Ascending aorta (tissue), 2 donors: ENCODE measurements at places on chromosomes 4 and X. TPM values are rescaled to one million over a fixed set of nuclear protein-coding genes. Genes with fewer than 3 reads are reported as not detected.

Gene UGT8
- not detected for total RNA-seq

DNA sequence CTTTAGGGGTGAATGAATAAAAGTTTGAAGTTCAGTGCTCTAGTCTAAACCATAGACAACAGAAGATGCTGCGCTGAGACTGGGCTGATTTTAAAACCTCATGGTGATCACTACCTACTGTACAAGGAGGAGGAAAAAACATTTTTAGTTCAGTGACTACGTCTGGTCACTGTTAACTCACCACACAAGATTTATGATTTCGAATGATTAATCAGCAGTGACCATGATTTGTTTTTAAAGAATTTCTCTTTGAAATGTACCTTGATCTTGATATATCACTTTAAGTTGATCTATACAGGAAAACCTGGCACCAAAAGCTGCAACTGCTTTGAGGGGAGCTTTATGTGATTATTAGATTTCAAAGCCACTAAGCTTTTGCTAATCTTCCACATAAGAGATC lies 286.3 kb downstream of the PDGFC start:
- DNase-seq, result no peak
- H3K4me3 ChIP-seq, result no peak overlapping the region
- H3K27me3 ChIP-seq, result no peaks in the 10 kb centered on the region
- H3K27ac ChIP-seq, result no peak overlapping the region
- H3K36me3 ChIP-seq, result no peaks in the 10 kb centered on the region

DNA sequence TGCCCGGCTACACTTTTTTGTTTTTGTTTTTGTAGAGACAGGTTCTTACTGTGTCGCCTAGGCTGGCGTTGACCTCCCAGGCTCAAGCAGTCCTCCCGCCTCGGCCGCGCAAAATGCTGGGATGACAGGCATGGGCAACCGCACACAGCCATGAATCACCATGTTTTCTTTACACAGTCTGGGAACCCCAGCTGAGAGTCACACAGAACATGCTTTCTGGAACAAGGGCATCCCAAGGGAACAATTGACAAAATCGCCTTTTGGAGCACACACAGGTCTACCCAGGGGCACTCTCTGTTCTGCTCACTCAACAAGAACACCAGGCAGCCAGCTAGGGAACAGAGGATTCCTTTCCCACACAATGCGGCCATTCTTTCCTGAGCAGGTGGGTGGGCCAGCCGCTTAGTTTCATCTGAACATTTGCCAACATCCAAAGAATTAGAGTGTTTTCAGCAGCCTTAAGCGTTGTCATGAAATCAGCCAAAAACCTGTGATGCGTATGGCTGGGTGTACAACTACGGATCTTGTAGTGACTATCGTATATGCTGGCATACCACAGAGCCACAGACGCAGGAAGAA lies 15.7 kb downstream of the PRKX start:
- H3K36me3 ChIP-seq, result no peaks in the 10 kb centered on the region
- DNase-seq, result peak; percentile 77
- no peaks in the 10 kb centered on the region for H3K27me3 ChIP-seq
- H3K4me3 ChIP-seq, result no peak overlapping the region
- H3K27ac ChIP-seq, result no peak overlapping the region

DNA sequence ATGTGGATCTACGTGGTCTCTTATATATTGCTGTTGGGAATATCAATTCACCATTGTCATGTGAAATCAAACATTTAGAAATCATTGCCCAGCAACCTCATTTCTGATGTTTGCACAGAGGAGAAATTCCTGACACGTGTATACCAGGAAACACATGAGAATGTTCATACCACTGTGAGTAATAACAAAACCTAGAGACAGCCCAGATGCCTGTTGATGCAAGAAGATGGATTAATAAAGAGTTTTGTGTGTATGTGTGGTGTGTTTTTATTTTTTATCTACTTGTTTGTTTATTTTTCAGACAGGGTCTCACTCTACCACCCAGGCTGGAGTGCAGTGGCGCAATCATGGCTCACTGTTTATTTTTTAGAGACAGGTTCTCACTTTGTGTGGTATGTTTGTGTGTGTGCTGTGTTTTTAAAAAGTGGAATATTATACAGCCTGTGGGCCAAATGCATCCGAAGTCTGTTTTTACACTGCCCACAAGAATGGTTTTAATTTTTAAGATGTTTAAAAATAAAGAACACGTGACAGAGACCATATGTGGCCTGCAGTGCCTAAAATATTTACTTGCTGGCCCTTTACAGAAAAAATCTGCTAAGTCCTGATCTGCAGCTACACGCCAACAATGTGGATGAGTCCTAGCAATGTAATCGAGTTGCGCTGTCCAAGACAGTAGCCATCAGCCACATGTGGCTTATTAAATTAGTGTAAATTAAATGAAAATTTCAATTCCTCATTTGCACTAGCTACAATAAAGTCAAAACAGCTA lies 39.2 kb downstream of the TXLNG start:
- H3K36me3 ChIP-seq, result peaks cover 3% of the 10 kb centered on the region
- H3K4me1 ChIP-seq, result peaks cover 3% of the 10 kb centered on the region
- no peaks in the 10 kb centered on the region for H3K27me3 ChIP-seq
- no peak overlapping the region for H3K27ac ChIP-seq
- H3K4me3 ChIP-seq, result no peak overlapping the region

GRCh38 chrX:39439906-39440798 lies 638.9 kb downstream of the MID1IP1 start:
- H3K27ac ChIP-seq, result no peak overlapping the region
- no peaks in the 10 kb centered on the region for H3K4me1 ChIP-seq
- no peaks in the 10 kb centered on the region for H3K27me3 ChIP-seq
- no peaks in the 10 kb centered on the region for H3K36me3 ChIP-seq
- no peak overlapping the region for H3K4me3 ChIP-seq
- DNase-seq, result no peak

GRCh38 chrX:545452-545885 lies 85.1 kb upstream of the SHOX start:
- no peak overlapping the region for H3K4me3 ChIP-seq
- no peak overlapping the region for H3K27ac ChIP-seq
- no peak for DNase-seq
- no peaks in the 10 kb centered on the region for H3K4me1 ChIP-seq

Gene RBM47
- 7.1 TPM for total RNA-seq

DNA sequence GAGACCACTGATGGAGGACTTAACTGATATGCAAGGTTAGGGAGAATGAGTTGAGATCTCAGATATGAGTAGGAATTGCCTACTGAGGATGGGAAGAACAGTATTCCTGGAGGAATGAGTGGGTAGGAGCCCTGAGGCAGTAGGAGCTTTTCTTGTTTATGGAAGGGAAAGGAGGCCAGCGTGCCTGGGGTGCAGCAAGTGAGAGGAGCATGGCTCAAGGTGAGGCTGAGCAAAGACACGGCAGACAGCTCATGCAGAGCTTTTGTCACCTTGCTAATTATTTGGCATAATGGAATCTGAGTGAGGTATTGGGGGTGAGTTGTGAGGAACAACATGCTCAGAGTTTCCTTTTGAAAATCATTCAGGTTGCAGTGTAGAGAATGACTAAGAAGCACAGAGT lies 65.3 kb upstream of the IBSP start:
- no peak overlapping the region for H3K27ac ChIP-seq
- H3K4me3 ChIP-seq, result no peak overlapping the region
- peaks cover 6% of the 10 kb centered on the region for H3K27me3 ChIP-seq
- H3K4me1 ChIP-seq, result no peaks in the 10 kb centered on the region

Gene MAGED4
- total RNA-seq, result 0.53 TPM

DNA sequence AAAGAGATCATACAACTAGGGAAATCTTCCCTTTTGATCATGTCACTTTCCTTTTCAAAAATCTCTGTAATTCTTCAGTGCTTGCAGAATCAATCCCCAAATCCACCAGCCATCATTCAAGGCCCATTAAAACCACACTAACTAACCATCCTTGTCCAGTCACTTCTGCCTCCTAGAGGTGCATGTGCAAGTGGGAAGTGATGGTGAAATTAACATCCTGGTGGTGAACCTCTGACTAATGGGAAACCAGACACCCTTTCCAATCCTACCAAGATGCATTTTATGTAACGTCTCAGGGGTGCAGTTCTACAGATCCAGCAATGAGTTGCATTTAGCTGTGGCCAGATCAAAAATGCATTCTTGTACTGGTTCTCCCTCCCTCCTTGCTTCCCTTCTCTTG lies 341.8 kb downstream of the RAPGEF2 start:
- no peaks in the 10 kb centered on the region for H3K27me3 ChIP-seq
- DNase-seq, result no peak
- H3K27ac ChIP-seq, result no peak overlapping the region
- H3K36me3 ChIP-seq, result no peaks in the 10 kb centered on the region
- no peak overlapping the region for H3K4me3 ChIP-seq
- H3K4me1 ChIP-seq, result no peaks in the 10 kb centered on the region

GRCh38 chr4:8368998-8369397 lies 71.5 kb downstream of the ACOX3 start:
- no peak overlapping the region for H3K27ac ChIP-seq
- H3K4me1 ChIP-seq, result no peaks in the 10 kb centered on the region
- no peaks in the 10 kb centered on the region for H3K27me3 ChIP-seq
- peaks cover 65% of the 10 kb centered on the region for H3K36me3 ChIP-seq
- no peak overlapping the region for H3K4me3 ChIP-seq
- DNase-seq, result no peak

Gene TMEM128
- 0.64 TPM for total RNA-seq

Gene ACSL4
- total RNA-seq, result 18.5 TPM

DNA sequence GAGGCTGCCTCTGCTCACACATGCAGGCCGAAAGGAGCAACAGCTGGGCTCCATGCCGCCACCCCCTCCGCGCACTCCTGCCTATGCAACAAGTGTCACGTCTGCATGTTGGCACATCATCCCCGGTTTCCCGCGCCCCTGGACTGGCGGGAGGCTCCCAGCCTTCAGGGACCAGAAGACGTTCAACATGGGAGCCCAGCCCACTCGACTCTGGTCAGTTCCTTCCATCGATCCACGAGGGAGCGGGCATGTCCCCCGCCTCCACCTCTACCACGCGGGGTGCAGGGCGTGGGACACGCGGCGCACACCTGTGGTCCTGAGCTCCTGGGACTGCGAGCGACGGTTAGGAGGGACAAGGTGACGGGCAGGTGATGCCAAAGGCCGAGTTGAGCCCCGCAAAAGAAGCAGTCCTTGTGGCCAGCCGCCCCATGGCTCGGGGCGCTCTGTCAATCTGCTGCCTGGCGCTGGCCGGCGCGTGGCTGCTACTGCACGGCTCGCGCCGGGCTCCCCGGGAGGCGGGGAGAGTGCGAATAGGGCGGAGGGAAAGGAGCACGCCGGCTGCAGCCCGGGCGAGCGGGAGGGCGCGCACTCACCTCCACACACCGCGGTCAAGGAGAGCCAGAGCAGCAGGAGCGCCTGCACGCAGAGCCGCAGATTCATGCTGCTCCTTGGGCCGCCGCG lies 645 bp downstream of the APLN start:
- no peaks in the 10 kb centered on the region for H3K36me3 ChIP-seq
- H3K4me1 ChIP-seq, result no peaks in the 10 kb centered on the region
- H3K27ac ChIP-seq, result peak overlapping the region; percentile 2
- H3K4me3 ChIP-seq, result peak overlapping the region; percentile 55
- H3K27me3 ChIP-seq, result no peaks in the 10 kb centered on the region
- no peak for DNase-seq

GRCh38 chr4:180675359-180675650 lies 1567.9 kb upstream of the TENM3 start:
- no peaks in the 10 kb centered on the region for H3K27me3 ChIP-seq
- H3K4me3 ChIP-seq, result no peak overlapping the region
- H3K36me3 ChIP-seq, result no peaks in the 10 kb centered on the region
- no peak for DNase-seq
- no peaks in the 10 kb centered on the region for H3K4me1 ChIP-seq
- H3K27ac ChIP-seq, result no peak overlapping the region

GRCh38 chr4:57672846-57673433 lies 562.8 kb upstream of the IGFBP7 start:
- no peaks in the 10 kb centered on the region for H3K36me3 ChIP-seq
- no peak for DNase-seq
- H3K4me3 ChIP-seq, result no peak overlapping the region
- no peaks in the 10 kb centered on the region for H3K27me3 ChIP-seq

GRCh38 chr4:80266253-80266901 lies at the start of gene FGF5:
FGF5 (plus strand) TSS chr4:80266664; CDS start chr4:80266825, 161 bp downstream.
- no peak within 1 kb of the TSS for H3K27ac ChIP-seq
- H3K4me3 ChIP-seq, result peak within 1 kb of the TSS; percentile 55
- peaks cover 13% of the 10 kb centered on the region for H3K4me1 ChIP-seq
- no peaks in the 10 kb centered on the region for H3K27me3 ChIP-seq

GRCh38 chrX:45454290-45454689 lies 253.6 kb upstream of the DIPK2B start:
- H3K4me1 ChIP-seq, result no peaks in the 10 kb centered on the region
- no peak overlapping the region for H3K4me3 ChIP-seq
- H3K36me3 ChIP-seq, result no peaks in the 10 kb centered on the region
- no peak for DNase-seq
- H3K27ac ChIP-seq, result no peak overlapping the region

Gene GC
- 30.0 TPM for total RNA-seq

- H3K4me1 ChIP-seq, result no peaks in the 10 kb centered on the region
- no peak for DNase-seq
- no peak overlapping the region for H3K4me3 ChIP-seq
- no peaks in the 10 kb centered on the region for H3K36me3 ChIP-seq
- H3K27me3 ChIP-seq, result no peaks in the 10 kb centered on the region
These were observed 591 bp upstream of the NWD2 start for GRCh38 chr4:37243722-37244582.

DNA sequence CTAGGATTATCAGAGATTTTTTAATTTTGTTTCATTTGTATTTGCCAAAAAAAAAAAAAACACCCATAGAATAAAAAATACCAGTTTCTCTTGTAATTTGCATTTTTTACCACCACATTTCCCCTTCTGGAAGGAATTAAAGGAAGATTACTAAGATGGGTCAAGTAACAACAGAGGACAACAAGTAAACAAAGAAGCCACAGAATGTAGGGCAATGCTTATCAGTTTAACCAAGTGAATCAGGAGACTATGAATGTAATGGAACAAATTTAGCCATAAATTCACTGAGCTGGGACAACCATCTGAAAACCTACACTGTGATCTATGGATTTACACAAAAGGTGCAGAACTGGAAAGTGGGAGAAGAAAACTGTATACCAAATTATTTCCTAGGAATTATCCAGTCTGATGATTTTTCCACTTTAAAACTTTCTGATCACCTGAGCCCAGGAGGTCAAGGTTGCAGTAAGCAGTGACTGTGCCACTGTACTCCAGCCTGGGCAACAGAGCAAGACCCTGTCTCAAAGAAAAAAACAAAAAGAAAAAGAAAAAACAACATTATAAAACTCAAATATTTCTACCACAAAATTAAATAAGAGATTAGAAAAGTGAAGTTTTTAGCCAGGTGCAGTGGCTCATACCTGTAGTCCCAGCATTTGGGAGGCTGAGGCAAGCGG lies 32.4 kb downstream of the LRBA start:
- H3K27me3 ChIP-seq, result no peaks in the 10 kb centered on the region
- no peaks in the 10 kb centered on the region for H3K4me1 ChIP-seq
- H3K36me3 ChIP-seq, result no peaks in the 10 kb centered on the region
- H3K4me3 ChIP-seq, result no peak overlapping the region
- DNase-seq, result no peak
